ENCODE measurements at places on chromosomes 1 and 21.

DNA sequence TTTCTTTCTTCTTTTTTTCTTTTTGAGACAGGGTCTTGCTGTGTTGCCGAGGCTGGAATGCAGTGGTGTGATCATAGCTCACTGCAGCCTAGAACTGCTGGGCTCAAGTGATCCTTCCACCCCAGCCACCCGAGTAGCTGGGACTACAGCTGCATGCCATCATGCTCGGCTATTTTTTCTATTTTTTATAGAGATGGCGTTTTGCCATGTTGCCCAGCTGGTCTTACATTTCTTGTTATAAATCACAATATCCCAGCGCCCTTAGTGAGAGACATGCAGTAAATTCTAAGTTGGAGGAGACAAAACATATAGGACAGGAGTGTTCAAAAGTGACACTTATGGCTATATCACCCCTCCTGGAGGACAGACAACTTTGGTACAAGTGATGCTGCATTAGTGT lies 31.3 kb upstream of the ACTN2 start:
- DNase-seq = no peak

- DNase-seq = no peak
These were observed 61.2 kb downstream of the AK4 start for GRCh38 chr1:65209005-65209885.

GRCh38 chr1:231966983-231967382 lies 340.4 kb downstream of the DISC1 start:
- no peak for DNase-seq

DNA sequence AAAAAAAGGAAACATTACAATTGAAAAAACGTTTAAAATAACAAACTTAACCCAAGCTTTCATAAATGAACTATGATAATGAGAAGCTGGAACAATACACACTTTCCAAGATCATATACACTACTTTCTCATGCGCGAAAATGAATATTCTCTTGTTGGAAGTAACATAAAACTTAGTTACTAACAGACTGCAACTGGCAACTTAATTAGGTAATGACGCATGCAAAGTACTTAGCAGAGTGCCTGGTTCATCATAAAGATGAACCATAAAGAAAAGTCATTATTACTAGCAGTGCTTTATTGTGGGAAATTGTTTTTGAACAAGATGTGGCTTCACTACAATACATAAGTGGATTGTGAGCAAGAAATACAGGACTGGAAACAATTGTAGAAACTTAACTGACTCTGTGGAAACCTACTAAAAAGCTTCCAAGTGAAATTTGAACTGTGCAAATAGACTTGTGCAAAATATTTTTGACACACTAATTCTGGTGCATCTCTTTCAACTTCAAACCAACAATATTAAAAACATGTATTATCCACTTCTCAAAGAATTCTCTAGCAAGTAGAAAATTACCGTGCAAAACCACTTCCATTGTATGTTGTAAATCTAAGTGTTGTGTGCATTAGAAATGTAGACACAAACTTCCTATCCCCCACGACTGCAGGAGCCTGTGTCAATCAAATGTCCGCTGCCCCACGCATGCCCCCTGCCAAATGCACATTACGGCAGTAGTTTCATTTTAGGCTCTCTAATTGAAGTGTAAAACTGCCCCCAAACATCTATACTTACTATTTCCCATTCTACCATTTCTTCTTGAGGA lies 2.0 kb downstream of the ARHGAP29 start:
- DNase-seq = no peak

DNA sequence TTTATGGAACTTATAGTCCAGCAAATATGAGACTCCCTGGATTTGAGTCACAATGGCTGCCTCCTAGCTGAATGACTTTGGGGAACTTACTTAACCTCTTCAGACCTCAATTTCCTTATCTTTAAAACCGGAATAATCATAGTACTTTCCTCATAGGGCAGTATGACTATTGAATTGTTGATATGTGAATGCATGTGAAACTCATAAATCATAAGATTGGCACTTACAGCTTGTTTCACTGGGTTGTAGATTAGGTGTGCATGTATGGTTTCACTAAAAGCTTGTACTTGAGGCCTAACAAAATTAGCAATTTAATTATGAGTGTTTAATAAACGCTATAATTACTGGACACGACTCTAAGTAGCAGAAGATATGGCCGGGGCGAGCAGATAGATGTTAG lies 72.5 kb downstream of the ST6GALNAC5 start:
- no peak for DNase-seq

DNA sequence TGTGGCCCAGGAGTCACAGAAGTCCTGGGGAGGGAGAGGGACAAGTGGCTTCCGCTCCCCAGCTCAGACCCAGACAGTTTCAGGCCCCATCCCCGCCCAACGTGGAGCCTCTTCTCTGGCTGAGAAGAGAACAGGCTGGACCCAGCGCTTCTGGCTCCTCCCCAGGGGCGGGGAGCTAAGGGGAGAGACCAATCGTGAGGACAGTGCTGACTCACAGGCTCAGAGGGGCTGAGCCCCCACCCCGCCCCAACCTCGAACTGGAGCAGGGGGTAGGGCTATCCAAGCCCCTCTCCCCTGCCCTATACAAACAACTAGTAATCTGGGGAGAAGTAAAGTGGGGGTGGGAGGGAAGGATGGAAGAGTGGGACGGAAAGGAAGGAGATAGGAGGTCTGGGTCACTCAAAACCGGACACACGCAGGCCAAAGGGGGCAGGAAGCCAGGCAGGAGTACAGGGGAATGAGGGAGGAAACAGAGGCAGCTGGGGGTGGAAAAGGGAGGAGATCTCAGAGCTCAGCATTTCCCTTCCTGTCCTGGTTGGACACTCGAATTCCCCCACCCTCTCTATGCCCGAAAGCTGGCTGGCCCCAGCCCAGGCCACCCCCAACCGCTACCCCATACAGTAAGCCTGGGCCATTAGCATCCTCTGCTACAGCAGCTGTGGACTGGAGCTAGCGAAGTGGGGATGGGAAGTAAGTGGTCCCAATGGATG lies at the start of gene SHC1:
TSS of gene SHC1 (minus strand) at position 117 of the 710 bp plus-strand sequence. CDS start 221 bp downstream, outside the sequence.
- no peak for DNase-seq

- DNase-seq = no peak
These were observed 40.2 kb downstream of the RASAL2 start for GRCh38 chr1:178134061-178134460.

DNA sequence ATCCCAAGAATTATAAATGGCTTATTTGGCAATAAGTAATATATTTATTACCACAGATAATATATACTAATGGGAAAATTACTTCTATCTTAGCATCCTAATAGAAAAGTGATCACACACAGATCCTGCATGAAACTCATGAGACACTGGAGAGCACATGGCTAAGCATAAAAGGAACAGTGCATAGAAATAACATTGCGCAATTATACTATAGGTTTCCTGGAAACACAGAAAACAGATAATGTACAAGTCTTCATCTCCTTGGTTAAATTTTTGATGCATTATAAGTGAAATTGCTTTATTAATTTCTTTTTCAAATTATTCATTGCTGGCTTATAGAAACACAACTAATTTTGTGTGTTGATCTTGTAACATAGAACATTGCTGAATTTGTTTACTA lies 210.4 kb downstream of the USH2A start:
- DNase-seq = no peak

DNA sequence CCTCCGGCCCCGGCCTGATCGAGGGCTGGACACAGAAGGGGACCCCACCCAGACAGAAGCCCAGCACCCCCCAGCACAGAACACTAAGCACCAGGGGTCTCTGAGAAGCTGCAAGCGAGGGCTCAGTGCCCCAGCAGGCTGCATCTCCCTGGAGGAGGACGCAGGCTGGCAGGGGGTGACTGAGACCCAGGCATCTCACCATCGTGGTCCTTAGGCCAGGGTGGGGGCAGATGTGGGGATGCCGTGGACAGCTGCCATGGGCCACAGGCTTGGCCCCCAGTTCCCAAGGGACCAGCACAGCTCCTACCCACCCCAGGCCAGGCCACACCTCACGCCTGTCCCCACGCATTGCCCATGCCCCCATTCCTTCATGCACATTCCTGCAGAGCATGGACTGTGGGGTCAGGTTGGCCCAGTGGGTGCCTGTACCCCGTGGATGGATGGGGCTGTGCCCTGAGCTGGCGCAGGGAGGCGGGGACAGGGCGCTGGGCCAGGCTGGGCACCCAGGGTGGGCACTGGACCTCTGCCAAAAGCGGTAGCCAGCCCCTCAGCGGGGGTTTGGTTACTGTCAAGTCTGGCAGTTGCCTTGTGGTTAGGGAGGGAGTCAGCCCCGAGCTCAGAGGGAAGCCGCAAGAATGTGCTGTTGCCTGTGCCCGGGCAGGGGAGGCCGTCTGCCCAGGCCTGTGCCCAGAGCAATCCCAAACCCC lies 61.5 kb downstream of the ARHGEF16 start:
- DNase-seq = no peak

DNA sequence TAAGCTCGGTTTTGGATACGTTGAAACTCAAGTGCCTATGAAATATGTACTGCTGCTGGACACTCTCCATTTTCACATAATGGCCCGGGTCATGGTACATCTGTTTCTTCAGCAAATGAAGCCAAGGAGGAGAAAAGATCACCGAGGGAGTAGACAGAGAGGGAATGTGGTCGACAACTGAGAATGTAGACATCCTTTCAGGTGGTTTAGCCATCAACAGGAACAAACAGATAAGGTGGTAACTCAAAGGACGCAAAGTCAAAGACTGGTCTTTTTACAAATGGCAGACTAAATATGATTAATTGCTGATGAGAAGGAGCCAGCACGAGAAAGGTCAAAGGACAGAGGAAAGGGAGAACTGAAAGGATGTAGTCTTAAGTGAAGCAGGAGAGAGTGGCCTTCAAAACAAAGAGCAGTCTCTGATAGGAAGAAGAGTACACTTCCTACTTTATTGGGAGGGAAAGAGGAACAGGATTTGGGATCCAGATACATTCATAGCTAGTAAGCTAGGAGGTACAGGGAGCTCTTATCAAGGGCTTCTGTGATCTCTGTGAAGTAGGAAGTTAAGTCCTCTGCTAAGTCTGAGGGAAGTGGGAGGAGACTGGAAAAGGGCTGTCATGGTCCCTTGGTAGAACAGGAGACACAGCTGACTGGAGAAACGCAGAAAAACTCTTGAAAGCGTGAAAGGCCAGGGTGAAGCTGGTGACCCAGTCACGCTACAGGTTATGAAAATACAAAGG lies 28.3 kb downstream of the NUP133 start:
- no peak for DNase-seq

DNA sequence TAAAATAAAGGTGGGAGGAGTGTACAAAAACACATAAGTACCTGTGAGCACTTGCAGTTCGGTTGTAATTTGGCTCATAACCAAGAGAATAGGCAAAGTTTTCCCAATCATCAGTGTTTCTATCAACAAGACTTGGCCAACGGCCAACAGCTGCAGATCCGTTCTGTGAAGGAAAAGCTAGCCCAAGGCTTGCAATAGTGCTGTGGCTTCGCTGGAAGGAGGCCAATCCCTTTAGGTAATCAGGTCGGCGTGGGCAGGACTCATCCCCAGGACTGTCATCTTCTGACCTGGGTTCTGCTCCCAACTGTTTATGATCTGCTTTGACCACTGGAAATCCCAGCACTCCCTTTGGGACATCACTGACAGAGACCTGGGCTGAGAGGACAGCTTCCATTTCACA lies 107.8 kb downstream of the LYST start:
- no peak for DNase-seq

DNA sequence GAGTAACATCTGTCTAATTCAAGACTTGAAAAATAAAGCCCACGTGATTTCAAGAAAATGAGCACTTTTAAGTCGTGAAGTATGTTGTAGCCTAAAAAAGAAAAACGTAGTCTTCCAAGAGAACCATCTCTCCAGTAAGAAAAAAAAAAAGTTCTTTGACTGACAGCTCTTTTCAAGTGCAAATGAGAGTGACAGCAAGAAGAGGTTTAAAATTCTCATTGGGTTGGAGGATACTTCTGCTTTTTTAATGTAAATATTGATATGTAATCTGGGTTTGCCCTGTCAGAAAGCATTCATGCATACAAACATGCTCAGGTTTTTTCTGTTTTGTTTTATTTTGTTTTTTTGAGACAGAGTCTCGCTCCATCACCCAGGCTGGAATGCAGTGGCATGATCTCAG lies 32.3 kb upstream of the PRDM2 start:
- DNase-seq = no peak

GRCh38 chr1:84148758-84149157 lies 4.7 kb downstream of the PRKACB start:
- no peak for DNase-seq

GRCh38 chr1:61135291-61135690 lies 52.9 kb downstream of the NFIA start:
- no peak for DNase-seq

DNA sequence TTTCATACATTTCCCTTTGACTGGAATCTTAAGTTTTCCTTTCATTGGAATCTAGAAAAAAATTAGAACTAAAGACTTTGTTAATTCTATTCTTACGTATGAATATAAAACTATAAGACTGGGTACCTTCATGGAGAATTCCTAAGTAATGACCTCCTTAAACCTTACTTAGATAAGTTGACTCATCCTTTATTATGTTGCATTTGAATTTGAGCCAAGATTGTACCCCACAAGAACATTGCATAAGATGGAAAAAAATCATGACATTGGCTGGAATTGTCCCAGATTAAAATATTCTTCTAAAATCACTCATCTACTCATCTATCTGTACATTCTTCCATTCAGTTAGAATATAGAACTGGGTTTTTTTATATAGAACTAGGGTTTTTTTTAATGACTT lies 137.4 kb downstream of the C1orf21 start:
- no peak for DNase-seq

DNA sequence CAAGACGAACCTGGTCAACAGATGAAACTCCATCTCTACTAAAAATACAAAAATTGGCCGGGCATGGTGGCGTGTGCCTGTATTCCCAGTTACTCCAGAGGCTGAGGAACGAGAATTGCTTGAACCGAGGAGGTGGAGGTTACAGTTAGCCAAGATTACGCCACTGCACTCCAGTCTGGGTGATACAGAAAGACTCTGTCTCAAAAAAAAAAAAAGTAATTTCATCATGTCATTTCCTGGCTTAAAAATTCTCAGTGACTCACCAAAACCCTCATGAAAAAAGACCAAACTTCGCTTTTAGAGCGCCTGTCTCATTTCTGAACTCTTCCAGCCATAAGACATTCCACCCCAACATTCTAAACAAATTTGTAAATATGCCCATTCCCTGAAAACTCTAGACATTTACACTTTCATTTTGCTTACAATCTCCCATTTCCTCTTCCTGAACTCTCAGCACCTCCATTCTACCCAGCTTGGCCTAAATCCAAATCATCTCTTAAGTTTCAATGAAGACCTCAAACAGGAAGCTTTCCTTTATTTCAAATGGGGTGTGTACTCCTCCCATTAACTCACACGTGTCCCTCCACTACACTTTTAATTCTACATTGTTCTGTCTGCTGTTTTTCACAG lies 50.5 kb upstream of the PRRC2C start:
- peak; percentile 5 for DNase-seq

DNA sequence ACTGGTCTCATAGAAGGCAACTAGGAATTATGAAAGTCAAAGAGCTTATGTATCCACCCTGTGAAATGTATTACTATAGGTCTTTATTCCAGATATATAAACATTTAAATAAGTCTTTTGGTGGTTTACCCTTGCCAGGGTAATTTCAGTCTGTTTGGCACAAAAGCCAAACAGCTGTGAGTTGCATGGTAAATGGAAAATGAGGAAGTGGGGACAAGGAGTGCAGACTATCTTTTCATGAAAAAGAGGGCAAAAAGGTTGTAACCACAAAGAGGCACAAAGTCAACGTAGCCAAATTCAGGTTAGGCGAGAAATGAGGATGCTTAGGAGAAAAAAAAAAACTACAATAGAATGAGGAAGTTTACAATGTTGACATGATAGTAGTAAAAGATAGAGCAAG lies 492.3 kb upstream of the PRMT6 start:
- DNase-seq = no peak

- DNase-seq = no peak
These were observed at the start of gene PADI6 for GRCh38 chr1:17371896-17372295. Gene PADI6 (plus strand): TSS chr1:17372196. CDS start chr1:17372246, 50 bp downstream.

- DNase-seq = no peak
These were observed 383.8 kb downstream of the LMO4 start for GRCh38 chr1:87712261-87713010.
